ENCODE measurements at places on chromosomes 5 and 9.
A peak's percentile ranks its signal among the peaks of the same experiment; 100 is the strongest.

DNA sequence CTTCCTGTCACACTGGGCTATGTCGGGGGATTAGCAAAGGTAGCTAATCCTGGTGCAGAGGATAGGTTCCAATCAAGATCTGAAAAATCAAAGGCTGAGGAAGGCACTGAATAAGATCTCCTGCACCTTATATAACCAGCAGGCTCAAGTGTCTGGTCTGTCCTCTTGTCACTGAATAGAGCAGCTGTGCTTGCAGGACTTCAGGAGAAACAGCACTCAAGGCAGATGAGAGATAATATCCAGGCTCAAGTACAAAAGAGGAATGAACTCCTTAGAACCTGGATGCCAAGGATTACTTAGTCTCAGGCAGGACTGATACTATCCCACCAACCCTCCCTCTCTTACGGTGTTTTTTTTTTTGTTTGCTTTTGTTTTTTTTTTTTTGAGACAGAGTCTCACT, 108.8 kb upstream of the LRRTM2 start:
- no peak for DNase-seq

GRCh38 chr9:95060234-95060633, 257.3 kb downstream of the FANCC start:
- no peak for DNase-seq

DNA sequence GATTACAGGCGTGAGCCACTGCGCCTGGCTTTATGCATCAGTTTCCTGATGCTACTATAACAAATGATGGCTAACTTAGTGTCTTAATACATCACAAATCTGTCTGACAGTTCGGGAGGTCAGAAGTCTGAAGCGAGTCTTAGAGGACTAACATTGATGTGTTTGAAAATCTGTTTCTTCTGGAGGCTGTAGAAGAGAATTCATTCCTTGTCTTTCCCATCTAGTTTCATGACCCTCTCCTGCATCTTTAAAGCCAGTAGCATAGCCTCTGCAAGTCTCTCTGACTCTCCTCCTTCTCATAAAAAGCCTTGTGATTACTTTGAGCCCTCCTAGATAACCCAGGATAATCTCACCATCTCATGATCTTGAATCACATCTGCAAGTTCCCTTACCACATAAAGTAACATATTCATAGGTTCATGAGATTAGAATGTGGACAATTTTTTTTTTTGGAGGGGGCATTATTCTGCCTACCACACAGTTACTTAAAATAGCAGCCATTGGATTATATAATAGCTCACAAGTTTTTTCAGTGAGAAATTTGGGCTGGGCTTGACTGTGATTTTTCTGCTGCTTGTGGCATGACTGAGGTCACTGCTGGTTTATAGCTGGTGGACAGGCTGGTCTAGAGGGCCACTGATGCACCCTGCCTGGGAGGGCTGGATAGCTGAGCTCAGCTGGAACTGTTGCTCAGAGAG, 134.8 kb downstream of the FBXL7 start:
- no peak for DNase-seq

DNA sequence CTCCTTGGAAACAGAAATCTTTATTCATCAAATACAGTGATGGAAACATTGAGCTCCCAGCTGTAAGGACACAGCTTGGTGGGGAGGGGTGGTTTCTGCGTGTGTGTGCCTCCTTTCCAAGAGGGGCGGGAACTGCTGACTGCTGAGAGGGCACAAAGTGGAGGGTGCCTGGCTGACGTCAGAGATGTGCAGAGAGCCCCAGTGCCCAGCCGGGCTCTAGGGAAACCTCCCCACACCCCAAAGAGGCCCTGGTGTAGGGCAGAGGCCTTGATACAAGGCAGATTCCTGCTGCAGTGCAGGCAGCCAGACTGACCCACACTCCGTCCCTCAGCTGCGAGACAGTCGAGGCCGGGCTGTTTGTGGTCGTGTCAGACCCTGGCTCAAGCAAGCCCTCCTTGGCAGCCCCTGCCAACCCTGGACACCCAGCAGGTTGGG, 191.0 kb downstream of the CACNA1B start:
- DNase-seq = no peak

DNA sequence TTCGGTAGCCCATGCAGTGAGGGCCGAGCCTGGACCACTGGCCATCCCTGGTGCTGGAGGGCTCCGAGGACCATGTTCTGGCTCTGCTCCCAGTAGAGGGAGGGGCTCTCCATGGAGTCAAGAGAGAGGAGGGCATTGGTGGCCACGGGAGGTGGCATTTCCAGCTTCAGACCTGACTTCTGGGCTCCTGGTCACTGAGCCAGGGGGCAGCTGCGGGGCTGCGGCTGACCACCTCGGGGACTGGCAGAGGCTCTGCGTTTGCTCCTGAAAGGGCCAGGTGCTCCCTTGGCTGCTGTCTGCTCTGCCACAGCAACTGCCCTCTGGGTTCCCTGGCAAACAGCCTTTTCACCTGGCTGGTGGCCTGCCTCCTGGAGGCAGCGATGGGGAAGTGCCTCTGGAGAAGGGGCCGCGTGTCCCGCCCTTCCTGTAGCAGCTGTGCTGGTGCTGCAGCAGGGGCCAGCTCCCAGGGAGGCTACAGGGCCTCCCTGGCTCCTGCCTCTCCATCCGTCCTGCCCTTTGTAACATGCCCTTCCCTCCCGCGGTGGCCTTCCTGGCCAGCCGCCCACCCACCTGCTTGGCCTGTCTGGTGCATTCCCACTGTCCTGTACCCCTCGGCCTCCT, 144.6 kb downstream of the CACNA1B start:
- DNase-seq = no peak

DNA sequence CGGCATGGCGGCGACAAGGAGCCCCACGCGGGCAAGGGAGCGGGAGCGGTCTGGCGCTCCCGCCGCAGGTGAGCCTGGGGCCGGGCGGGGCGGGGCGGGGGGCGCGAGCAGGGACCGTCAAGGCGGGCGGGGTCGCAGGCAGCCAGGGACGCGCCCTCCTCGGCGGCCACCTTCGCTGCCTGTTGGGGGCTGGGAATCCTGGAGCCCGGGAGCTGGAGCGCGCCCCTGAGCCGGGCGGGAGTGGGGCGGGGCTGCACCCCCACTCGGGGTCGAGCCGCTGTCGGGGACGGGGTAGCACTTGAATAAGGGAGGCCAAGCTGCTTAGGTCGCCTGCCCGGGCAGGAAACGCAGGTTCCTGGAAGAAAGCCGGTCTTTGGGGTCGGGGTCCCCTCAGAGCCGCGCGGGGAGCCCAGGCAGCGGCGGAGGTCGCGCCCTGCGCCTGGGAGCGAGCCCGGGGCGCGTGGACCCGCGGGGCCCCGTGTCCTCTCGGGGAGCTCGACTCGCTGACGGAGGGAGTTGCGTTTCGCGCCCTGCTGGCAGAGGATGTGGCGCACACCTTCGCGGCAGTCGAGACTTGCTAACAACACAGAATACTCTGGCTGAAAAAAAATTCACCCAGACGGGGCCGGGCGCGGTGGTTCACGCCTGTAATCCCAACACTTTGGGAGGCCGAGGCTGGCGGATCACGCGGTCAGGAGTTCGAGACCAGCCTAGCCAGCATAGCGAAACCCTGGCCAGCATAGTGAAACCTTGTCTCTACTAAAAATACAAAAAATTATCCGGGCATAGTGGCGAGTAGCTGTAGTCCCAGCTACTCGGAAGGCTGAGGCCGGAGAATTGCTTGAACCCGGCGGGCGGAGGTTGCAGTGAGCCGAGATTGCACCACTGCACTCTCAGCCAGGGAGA, 552 bp downstream of the OTULINL start:
- DNase-seq = peak; percentile 54

All from inflammatory macrophage treated with lipopolysaccharide for 4 hours (primary cell).